ENCODE measurements at places on chromosomes 2 and 18.

DNA sequence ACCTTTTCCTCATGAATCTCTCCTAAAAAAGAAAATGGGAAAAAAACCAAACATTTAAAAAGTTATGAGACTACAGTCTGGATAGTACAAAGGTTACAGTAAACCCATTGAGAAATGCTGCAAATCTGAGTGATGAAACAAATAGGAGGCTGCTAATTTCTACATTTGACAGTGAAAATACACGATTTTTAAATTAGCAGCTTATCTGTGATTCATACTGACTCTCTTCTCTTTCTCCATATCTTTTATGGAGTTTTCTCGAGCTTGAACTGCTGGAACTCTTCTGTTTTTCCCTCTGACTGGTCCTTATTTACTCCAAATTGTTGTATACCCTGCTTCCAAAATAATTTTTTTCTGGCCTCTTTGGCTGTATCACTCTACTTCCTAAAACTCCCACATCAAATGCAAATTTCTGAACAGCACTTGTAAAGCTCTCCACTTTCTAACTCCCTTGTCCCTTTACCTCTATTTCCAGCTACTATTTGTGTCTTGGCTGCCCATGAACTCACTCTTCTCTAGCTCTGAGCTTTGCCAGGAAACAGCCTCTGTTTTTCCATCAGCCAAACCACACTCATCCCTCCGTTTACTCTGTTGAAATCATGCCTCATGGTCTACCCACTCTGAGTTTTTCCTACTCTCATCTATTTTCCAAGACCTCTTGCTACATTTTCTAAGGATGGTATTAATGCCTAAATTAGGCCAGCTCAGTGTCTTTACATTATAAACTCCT is 73.7 kb downstream of the RBMS1 start:
- no peak for DNase-seq

DNA sequence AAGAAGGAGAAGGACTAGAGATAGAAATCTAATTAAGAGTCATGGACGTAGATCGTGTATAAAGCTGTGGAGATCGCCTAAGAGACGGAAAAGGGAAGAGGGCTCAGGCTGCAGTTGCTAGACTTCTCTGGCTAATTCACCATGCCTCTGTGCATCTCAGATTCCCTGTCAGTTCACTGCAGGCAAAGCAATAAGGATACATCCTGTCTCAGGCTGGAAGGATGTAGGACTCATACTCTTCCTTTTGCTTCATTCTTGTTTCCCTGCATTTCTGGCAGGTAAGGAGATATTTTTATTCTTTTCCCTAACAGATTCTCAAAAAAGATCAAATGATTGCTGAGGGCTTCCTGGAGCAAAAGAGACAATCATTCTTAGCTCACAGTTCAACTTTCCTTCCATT is 112.5 kb downstream of the AP1S3 start:
- DNase-seq: no peak

DNA sequence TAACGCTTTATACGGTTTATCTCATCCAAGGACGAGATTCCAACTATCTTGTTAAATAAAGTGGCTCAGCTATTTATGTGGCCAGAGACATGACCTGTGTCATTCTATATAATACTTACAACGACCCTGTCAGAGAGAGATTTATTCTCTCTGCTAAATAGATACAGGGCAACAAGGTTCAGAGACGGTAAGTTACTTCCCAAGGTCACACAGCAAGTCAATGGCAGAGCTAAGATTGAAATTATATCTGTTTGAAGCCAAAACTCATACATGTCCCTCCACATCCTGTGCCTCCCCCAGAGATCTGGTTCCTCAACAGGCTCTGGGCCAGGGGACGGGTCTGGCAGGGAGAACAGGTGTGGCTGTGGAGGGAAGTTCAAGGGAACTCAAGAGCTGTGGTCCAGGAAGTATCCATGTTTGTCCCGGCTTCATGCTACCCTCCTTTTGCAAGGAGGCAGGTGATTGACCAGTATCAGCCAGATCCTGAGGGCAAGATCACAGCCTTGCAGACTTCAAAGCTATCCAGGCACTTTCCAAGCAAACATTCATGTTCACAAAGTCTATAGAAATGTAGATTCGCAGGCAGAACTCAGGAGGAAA is 99.8 kb downstream of the CAPN13 start:
- DNase-seq: no peak

DNA sequence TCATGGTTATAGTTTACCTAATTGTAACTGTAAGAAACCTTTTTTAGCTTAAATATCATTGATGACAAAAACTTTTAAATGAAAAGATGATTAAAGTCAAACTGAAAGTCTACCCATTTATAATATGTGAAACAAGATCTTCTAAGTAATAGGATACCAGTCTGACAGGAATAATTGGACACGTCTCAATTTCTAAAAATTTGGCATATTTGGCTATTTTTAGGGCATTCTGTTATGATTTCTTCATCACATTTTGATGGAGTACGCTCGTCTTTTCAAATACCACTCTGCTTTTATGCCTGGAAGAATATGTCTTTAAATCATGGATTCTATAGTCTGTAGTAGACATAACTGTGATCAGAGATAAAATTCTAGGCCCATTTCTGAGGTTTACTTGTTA is 1.3 kb downstream of the R3HDM1 start:
- no peak for DNase-seq

- DNase-seq: no peak
Measured at GRCh38 chr2:40758401-40759155, 306.7 kb upstream of the SLC8A1 start.

DNA sequence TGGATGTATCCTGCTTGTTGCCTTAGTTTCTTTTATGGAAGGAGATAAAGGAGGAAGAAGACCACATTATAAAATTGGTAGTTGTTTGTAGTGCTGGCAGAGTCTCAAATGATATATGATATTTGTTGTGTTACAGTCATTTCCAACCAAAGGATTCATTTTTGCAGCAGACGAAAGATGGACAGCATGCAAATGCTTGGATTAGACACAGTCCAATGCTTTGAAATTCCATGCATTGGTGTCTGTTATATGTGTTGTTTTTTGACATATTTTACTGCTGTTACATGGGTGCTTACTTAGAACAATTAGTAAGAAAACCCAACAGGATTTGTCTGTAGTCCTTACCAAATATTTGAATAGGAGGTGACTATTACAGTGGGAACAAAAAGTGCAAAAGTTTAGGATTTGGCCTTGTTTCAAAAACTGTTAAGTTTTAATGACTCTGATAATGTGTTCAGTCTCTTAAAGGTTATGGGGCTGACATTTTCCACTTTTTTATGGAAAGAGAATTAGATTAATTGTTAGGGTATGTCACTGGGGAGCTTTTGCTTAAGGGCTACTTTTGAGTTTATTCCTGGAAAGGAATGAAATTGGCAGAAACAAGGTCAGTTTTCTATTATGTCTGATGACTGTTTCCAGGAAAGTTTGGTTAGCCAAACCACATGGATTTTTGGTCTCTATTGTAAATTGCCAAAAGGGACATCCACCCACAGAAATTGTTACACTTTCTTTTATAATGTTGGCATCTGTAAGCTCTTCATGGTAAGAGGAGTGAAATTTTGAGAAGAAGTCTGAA is 229.4 kb upstream of the MMADHC start:
- no peak for DNase-seq

- DNase-seq: no peak
Measured at GRCh38 chr2:78682781-78683180, 342.7 kb upstream of the REG3G start.

DNA sequence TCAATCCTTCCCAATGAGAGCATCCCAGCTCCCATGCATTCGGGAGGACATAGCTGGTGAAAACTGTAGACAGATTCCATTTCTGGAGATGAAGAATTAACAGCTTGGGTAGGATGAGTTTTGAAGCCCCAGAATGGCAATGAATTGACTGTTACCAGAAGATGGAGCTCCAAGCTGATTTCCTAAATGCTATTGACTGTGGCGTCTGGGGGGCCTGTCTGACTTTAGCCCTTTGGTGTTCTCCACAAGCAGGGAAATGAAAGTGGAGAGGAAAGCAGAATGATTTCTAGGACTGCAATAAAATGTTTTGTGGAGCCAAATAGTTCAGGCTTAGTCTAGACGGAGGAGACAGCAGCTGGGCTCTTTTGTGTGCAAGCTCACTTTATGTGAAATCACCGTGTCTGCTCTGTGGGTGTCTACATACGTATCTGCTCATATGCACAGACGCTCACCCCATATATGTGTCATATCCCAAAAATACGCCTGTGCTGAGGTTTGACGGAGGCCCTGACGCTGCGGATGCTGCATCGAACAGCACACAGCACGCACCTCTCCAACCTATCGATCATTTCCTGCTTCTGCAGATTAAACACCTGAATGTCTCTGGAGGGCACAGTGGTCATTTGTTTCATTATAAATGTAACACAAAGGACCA is 166.4 kb upstream of the PXDN start:
- DNase-seq: peak; percentile 95

DNA sequence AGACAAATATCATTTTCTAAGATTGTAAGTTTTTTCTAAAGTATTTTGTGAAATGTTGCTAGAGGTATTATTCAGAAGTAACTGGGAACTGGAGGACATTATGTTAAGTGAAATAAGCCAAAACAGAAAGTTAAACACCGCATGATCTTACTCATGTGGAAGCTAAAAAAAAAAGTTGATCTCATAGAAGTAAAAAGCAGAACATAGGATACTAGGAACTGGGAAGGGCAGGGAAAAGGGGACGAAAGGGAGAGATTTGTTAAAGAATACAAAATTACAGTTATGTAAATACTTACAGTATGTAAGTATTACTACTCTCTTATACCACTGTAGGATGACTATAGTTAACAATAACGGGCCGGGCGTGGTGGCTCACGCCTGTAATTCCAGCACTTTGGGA is 46.7 kb upstream of the CDKL4 start:
- no peak for DNase-seq

GRCh38 chr2:104443145-104443544 is 410.8 kb upstream of the POU3F3 start:
- DNase-seq: no peak

- DNase-seq: no peak
Measured at GRCh38 chr2:100124761-100125160, 17.6 kb downstream of the AFF3 start.

- DNase-seq: peak; percentile 15
Measured at GRCh38 chr2:234271338-234271737, 220.8 kb downstream of the SPP2 start.

- DNase-seq: no peak
Measured at GRCh38 chr2:23605236-23605635, 220.3 kb downstream of the KLHL29 start.

DNA sequence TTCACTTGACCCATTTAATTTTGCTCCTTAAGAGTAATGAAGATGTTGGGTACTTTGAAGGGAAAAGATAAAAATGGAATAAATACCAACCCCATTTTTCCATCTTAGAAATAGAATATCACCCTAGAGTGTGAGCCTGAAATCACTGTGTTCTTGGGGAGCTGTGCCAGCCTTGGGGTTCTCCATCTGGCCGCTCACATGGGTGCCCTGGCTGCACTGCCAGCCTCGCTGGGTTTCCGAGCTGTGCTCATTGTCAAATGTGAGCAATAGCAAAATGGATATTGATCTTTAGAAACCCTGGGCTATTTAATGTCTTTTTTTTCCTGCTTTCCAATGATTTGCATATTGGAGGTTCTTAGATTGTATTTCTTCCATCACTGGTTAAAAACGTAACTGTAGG is 9.3 kb downstream of the APCDD1 start:
- no peak for DNase-seq

- DNase-seq: no peak
Measured at GRCh38 chr18:47737198-47737830, 193.1 kb downstream of the SMAD2 start.

GRCh38 chr2:171322928-171323327 is 110.9 kb downstream of the METTL8 start:
- DNase-seq: no peak

DNA sequence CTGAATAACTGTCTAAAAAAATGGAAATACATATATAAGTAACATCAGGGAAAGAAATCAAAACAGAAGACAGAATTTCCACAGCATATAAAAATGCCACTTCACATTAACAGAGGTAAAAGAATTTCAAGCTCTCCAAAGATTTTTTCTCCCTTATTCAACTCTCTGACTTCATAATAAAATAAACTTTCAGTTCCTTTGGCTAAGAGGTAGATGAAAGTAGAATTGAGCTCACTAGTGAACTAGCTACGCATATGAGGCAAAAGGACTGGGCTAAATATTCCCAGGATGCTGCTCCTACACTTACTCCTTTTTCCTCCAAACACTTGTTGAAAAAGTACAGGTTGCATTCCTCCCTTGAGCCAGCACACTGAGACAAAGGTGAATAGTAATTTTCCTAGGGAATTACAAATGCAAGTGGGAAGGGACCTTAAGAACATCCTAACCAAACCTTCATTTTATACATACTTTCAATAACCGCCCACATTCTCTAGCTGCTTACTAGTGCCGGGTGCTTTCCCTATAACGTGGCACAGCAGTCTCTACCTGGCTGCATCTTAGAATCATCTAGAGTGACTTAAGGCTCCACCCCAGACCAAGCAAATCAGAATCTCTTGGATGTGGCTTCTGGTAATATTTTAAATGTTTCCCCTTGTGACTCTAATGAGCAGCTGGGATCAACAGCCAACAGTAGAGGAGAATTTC is 136.6 kb downstream of the MTCL1 start:
- no peak for DNase-seq

DNA sequence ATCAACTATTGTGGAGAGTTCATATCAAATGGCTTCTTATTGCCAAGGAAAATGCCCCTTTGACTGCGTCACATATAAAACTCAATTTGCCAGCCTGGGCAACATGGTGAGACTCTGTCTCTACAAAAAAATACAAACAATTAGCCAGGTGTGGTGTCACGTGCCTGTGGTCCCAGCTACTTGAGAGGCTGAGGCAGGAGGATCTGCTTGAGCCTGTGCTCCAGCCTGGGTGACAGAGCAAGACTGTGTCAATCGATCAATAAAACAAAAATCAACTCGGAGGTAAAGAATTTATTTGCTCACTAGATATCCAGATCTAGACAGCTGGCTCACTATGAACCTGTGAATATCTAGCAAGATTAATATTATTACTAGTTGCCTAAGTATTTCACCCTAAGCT is 1.7 kb upstream of the ZCCHC2 start:
- no peak for DNase-seq

DNA sequence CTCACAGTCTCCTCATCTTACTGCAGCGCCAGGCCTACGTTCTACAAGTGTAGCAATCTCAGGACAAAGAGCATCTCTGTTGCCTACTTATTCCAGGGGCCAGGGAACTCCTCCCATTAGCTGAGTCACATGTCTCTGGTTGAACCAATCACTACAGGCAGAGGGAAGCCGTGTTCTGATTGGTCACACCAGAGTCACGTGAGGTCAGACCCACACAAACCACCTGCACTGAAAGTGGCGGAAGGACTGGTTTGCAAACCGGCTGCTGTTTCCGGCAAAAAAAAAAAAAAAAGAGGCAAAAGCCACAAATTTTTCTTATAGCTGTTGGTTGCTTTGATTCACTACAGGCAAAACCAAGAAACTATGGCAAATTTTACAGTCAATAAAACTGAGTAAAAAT is 21.9 kb upstream of the USP14 start:
- no peak for DNase-seq

DNA sequence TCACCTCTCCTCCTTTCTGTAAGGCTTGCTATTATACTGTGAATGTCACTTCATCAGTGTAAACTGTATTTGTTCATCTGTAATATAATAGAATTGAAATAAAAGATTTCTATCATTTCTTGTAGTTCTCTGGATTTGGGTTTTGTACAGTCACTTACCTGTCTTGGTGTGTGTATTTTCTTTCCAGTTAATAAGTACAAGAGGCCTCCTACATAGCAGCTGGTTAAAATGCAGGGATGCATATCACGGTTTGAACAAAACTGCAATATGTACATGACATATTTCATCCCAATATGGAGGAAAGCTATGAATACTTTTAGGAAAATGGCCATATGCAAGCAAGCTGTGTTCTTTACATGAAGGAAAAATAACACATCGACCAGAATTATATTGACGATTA is 5.4 kb upstream of the STAT1 start:
- DNase-seq: no peak

Measured in NCI-H1694 treated with DMSO at 0.1 percent for 48 hours (cell line).